ENCODE measurements at places on chromosomes 13 and 19.

- no peak for DNase-seq
Observed at GRCh38 chr19:1767464-1767933, 14.2 kb downstream of the ONECUT3 start.

DNA sequence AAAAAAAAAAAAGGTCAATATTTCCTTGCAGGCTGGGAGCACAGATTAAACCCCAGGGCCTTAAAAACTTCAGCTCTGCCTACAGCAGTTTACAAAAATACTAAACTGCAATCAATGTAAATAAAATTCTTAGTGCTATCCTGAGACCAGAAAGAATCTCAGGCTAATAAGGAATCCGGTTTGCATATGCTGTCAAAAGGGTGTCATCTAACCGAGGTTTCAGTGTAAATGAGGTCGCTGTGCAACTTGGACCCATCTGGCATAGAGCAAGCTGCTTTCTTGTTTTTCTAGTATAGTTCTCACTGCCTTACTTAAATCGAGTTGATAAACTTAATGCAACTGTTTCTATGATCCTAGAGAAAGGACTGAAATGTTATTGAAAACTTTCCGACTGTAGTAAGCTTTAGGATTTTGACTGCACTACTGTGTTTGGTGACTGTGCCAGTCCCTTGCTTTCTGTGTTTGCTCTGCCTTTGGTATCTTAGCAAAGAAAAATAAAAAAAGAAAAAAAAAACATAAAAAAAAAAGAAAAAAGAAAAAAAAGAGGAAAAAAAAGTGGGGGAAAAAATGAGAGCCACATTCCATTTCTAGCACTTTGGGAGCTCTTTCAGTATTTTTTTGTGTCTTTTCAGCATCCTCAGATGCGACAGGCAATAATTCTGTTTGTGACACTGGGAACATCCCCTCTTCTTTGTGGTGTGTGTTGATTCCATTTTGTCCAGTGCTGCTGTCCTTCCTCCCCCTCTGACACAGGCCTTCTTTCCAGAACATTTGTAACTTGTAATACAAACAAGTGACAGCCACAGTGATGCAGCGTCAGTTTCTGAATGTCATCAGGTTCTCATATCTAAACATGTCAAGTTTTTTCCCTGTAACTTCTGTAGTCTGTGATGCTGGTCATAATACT is 340.5 kb downstream of the ZNF536 start:
- DNase-seq, result no peak

GRCh38 chr13:38386421-38386820 is 36.8 kb downstream of the UFM1 start:
- DNase-seq, result no peak

GRCh38 chr19:48635966-48636858 is 967 bp downstream of the DBP start:
- DNase-seq, result no peak

- no peak for DNase-seq
Observed at GRCh38 chr19:11506101-11506555, 489 bp upstream of the ZNF653 start.

GRCh38 chr13:59706101-59706976 is 457.4 kb downstream of the DIAPH3 start:
- DNase-seq, result no peak

DNA sequence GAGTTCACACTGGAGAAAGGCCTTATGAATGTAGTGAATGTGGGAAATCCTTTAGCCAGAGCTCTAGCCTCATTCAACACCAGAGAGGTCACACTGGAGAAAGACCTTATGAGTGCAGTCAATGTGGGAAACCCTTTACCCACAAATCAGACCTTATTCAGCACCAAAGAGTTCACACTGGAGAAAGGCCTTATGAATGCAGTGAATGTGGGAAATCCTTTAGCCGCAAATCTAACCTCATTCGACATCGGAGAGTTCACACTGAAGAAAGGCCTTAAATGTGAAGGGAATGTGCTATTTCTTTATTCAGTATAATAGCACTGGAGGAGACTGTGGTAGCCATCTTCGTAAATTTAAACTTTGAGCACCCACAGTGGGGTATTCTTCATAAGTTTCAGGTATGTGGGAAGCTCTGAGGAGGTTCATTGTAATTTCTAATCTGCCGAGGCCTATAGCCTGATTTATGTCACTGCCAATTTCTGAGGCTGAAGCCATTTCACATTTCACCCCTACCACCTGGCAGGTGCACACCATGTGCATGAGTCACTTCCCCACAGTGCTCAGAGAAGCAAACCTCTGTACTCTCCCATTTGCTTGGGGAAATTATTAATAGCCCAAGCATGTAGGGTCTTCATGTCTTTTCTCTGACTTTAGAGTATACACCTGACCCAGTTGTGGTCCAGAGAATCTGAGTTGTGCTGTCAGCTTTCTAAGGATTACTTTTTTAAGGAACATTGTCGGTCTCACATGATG is 6.4 kb downstream of the ZNF551 start:
- DNase-seq, result no peak

GRCh38 chr13:74305876-74306275 is 171.7 kb upstream of the KLF12 start:
- no peak for DNase-seq

- DNase-seq, result no peak
Observed at GRCh38 chr13:66681403-66681802, 548.7 kb downstream of the PCDH9 start.

- no peak for DNase-seq
Observed at GRCh38 chr13:34883396-34883795, 58.7 kb upstream of the NBEA start.

DNA sequence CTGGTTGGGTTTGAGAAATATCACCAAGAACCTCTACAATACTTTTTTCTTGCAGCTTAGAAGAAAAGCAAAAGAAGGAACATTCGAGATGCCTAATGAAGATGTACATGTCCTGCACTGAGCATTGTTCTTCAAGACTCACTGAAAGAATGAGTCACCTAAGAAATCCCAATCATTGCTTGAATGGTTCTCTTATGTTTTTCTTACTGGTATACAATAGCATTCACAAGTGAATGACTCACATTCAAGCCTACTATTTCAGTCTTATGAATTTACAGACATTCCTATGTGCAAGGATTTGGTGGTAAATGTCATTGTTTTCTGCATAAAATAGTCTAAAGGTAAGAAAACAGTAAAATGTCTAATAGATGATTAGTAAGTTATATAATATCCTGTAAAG is 594.6 kb downstream of the PCDH9 start:
- DNase-seq, result no peak

- peak; percentile 64 for DNase-seq
Observed at GRCh38 chr19:53772943-53773342, 51.2 kb downstream of the NLRP12 start.

DNA sequence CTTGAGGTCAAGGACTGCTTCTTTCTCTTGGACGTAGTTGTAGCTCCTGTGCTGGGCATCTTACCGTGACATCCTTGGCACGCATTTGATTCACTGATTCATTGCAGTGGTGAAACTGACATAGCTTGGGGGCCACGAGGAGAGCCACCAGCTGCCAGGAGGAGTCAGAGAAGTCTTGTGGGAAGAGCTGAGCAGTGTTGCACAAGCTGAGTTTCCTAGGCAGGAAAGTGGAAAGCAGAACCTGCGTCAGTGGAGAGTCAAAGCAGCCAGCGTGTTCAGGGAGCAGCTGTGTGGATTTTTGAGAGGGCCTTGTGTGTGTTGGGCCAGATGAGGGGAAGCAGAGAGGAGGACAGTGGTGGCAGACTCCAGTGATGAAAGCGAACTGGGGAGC is 5.3 kb upstream of the GPR183 start:
- DNase-seq, result no peak

Measured in natural killer cell treated with Interleukin-12 subunit alpha and Interleukin-12 subunit beta and Interleukin-15 and Interleukin-18, amount 100 ng/mL, for 72 hours (primary cell).